ENCODE measurements at places on chromosomes 1 and 21.

GRCh38 chr1:119713749-119714456 is 2.2 kb downstream of the PHGDH start:
- DNase-seq = no peak

DNA sequence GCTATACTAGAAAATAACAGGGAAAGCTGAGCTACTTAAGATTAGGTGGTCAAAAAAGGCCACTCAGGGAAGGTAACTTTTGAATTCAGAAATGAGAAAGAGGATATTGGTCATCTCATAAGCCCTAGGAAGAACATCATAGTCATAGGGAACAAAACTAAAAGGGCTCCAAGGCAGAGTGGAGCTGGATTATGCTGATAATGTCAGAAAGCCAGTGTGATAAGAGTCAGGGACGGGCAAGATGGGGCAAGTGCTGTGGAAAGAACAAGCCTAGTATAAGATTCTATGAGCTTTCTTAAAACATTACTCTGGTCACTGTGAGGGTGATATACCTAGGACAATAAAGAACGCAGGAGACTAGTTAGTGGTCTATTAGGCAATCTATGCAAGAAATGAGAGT is 106.6 kb downstream of the DUSP10 start:
- no peak for DNase-seq

DNA sequence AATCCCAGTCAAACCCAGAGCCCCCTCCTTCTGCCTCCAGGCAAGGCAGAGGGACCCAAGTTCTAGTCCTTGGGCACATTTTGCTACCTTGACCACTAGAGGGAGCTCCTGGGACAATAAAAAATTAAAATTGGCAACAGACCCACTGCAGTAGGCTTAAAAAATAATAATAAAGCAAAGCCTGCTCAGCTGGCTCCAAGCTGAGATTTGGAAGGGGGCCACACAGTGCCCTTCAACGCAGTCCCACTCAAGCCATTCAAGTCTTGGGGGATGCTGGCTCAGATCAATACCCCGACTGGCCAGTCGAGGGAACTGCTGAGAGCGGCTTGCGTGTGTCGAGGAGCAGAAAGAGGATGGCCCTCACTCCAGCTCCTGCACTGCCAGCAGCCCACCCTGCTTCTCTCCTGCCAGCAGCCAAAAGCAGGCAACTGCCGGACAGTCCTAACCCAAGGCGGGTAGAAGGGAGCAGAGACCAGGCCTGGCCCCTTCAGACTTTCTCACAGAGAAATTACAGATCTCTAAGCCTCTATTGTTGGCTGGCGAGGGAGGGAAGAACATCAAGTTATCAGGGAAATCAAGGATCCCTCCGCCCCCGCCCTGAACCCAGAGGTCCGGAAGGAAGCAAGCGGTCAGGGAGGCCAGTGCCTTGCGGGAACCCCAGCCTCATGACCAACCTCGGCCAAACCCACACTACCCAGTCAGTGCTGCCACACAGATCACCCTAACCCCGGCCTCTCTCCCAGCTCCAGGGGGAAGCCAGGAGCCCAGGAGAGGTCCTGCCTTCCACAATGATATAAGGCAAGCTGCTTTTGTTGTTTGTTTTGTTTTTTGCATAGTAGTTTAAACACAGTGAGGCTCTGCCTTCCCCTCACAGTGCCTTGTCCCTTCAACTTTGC is 4.9 kb upstream of the ALDH4A1 start:
- no peak for DNase-seq

- peak; percentile 75 for DNase-seq
Measured at GRCh38 chr1:8889925-8890785, 11.7 kb upstream of the ENO1 start.

DNA sequence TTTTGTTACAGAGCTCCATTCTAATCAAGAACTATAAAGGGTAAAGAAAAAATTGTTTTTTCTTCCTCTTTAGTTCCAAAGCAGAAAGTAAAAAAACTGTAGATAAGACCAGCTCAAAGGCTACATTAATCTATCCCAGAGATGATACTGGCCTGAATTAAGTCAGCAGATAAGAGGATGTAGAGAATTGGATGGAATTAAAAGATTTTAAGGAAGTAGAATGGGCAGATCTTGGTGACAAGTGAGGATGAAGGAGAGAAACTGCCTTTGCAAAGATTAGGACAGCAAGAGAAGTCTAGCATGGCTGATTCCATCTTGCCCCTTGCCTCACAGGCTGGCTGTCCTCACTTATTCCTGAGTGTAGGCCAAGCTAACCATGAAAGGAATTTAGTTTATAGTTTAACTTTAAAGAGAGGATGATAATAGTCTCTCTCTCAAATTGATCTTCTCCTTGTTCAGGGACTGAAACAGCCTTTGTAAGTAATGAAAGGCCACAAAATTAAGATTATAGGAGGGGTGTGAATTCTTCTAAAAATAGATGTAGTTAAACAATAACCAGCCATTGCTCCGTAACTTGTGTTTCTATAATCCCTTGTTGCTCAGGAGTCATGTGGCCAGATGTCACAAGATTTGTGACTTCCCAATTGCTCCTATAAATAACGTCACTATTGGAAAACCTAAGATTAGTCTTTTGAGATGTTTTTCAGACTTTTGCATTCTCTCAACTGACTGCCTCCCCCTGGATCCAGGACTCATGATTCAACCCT is 265.0 kb upstream of the USP24 start:
- no peak for DNase-seq

GRCh38 chr1:14666962-14667650 is 68.6 kb downstream of the KAZN start:
- no peak for DNase-seq

DNA sequence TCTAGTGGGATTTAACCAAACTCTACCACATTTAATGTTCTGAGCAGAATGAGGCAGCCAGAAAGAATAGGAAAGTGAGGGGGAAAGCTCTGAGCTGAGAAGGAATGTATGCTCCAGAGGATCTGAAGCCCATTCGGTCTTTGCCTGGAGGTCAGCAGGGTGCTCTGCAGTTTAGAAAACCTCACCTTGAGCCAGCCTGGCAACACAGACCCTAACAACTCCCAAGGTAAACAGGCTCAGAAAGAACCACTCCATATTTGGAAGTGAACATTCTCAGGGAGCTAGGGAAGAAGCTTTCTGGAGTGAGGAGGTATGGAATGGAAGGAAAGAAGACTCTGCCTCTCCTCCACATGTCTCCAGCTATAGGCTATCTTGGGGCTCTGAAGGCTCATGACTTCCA is 398.8 kb downstream of the SEC16B start:
- no peak for DNase-seq

Measured in stromal cell of bone marrow (primary cell).